ENCODE measurements at places on chromosomes 5 and 9. TPM values are rescaled to one million over a fixed set of nuclear protein-coding genes. Genes with fewer than 3 reads are reported as not detected.

APC gene
- 73.9 TPM for total RNA-seq

ELAVL2 gene
- 0.59 TPM for total RNA-seq

DNA sequence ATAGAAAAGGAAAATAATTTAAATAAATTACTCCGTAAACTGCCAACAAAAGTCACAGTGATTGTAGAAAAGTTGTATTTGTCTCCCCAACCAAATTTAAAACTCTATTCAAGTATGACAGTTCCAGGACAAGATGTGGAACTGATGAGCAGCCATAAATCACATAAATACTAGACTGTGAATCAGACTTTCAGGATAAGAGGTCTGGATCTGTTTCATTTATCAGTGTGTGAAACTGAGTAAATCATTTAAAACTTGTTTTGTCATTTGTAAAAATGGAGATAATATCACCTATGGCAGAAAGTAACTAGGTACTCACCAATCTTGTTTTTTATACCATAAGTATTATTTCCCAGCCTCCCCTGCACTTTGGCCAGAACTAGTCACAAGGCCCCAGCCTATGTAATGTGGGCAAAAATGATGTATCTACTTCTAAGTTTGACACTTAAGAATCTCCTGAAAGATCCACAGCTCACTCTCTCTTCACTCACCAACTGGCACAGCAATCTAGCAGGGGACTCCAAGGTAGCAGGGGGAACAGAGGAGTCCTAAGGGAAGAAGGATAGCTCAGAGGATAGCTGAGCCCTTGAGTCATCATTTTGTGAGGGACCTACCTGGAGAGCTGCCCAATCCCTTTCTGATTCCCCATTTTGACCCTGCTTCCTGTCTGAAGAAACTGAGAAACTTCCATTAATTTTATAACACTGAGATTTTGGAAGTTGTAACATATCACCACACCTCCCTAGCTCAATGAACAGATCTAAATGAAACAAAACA is 31.6 kb downstream of the TMEM161B start:
- H3K4me3 ChIP-seq = no peak overlapping the region
- H3K4me1 ChIP-seq = no peaks in the 10 kb centered on the region
- no peaks in the 10 kb centered on the region for H3K36me3 ChIP-seq
- no peak overlapping the region for H3K27ac ChIP-seq

DNA sequence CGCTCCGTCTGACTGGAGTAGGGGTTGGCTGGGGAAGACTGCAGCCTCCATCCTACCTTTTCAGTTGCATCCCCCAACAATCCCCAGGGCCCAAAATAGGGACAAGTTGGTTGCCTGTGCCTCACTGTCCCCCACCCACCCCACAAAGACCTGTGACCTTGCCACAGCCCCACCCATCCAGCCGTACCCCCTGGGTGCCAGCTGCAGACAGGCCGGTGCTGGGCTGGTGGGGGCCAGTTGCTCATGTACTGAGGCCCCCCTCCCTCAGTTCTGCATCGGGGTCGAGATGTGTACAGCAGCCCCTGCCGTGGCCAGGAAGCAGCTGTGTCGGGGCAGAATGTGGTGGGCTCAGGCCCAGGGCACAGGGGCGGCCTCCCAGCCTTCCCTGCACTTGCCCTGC is 374 bp downstream of the LCNL1 start:
- DNase-seq = no peak
- no peaks in the 10 kb centered on the region for H3K36me3 ChIP-seq
- no peaks in the 10 kb centered on the region for H3K4me1 ChIP-seq
- H3K27me3 ChIP-seq = peaks cover 14% of the 10 kb centered on the region
- no peak overlapping the region for H3K27ac ChIP-seq
- no peak overlapping the region for H3K4me3 ChIP-seq

SPINK7 gene
- total RNA-seq = not detected

GRCh38 chr9:124251605-124252378 is 6.0 kb upstream of the NEK6 start:
- no peak for DNase-seq
- no peaks in the 10 kb centered on the region for H3K36me3 ChIP-seq
- H3K27ac ChIP-seq = no peak overlapping the region

All from breast epithelium (tissue), 4 donors.